NCI-H187 (cell line): ENCODE measurements at places on chromosomes 2 and 18.

DNA sequence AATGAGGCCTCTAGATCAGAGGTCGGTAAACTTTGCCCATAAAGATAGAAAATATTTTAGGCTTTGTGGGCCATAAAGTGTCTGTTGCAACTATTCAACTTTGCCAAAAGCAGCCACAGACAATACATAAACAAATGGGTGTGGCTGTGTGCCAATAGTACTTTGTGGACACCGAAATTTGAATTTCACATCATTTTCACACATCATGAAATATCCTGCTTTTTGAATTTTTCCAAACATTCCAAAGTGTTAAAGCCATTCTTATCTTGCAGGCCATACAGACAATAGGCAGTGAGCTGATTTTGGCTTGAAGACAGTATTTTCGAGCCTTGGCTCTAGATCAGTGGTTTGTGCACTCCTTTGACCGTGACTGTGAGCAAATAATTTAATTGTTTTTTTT is 51.1 kb upstream of the EPC2 start:
- DNase-seq, result no peak

- no peak for DNase-seq
These were observed 15.8 kb upstream of the RNU2-63P start for GRCh38 chr2:88032070-88032702.

DNA sequence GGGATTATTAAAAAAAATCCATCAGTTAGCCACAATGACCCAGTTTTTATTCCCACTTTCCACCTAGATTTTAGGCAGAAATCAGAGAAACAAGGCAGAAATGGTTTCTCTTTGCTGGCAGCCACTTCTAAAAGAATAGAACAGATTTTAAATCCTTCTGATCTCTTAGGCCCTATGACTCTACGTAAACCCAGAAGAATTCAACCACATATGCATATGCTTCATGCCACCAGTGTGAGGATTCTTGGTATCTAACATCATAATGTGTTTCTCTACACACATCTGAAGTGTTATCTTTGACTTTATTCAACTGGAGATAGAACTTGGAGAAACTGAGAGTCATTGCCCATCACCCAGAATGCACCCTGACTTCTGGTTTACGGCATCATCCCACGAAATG is 128.7 kb upstream of the TANK start:
- no peak for DNase-seq

- no peak for DNase-seq
These were observed 60.3 kb upstream of the GPR45 start for GRCh38 chr2:105181282-105181681.

DNA sequence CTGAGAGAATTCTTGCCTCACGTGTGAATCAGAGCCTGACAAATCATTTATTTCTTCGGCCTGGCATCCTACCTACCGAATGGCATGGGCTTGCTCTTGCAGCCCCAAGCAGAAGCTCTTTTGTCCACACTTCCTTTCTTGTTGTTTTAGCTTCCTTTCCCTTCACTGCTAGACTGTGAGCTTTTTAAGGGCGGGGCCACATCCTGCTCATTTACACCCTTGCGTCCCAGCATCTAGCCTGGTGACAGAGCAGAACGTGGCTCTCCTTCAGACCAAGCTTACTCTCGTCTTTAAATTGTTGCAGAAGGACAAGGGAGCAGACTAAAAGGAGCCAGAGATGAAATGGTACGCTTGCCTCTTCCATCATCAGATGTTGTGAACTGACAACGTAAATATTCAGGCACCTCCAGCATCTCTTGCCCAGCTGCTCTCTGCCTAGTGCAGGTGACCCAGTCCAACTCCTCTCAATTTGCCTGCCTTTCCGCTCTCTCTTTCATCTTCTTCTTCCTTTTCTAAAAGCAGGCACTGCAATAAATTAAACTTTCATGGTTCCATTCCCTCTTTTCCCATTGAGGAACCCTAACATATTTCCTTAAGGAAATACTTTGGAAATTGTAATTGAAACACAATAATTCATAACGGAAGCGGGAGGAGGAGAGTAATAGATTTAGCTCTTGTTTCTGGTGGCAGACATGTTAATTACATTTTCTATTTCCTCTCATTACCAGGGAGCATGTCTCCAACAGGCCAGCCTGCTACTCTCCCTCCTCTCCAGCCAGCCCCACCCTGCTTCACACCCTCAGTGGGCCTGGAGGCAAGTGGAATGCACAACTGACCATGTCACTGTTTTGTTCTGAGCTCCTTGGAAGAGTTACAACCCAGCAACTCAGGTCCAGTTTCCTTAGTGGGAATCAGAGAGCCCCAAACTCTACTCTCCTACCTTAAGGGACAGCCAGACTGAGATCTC is 228.1 kb upstream of the TRIB2 start:
- no peak for DNase-seq

GRCh38 chr2:86072271-86072858 is 33.3 kb downstream of the POLR1A start:
- no peak for DNase-seq
